ENCODE measurements at places on chromosomes 6 and 20. TPM values are rescaled to one million over a fixed set of nuclear protein-coding genes. Genes with fewer than 3 reads are reported as not detected.

MUC21 gene
- total RNA-seq = not detected

DNA sequence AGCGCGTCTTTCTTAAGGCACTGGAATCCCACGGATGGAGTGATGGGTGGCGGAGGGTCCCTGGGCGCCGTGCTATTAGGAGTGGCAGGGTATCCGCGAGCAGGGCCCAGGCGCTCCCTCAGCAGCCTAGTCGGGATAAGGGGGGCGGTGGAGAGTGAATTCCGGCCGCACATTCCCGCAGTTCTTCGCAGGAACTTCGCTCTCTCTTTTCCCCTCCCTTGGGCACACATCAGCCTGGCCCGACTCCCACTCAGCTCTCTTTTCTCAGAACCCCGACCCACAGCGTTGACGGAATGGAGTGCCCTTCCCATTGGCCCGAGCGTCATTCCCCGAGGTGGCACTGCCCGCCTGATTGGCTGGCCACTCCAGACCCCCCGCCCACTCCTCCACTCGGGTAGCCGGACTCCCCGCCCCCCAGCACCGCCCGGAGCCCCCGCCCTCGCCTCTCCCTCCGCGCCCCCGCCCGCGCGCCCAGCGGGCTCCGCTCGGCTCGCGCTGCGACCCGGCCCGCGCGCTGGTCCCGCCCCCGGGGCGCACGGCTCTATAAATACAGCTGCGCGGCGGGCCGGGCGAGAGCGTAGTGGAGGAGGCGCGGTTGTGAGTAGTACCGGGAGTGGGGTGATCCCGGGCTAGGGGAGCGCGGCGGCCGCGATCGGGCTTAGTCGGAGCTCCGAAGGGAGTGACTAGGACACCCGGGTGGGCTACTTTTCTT lies at the start of gene ID4:
TSS of gene ID4 (plus strand) at position 572 of the 712 bp plus-strand sequence. CDS start 385 bp downstream, outside the sequence.
- DNase-seq = peak; percentile 95

DNA sequence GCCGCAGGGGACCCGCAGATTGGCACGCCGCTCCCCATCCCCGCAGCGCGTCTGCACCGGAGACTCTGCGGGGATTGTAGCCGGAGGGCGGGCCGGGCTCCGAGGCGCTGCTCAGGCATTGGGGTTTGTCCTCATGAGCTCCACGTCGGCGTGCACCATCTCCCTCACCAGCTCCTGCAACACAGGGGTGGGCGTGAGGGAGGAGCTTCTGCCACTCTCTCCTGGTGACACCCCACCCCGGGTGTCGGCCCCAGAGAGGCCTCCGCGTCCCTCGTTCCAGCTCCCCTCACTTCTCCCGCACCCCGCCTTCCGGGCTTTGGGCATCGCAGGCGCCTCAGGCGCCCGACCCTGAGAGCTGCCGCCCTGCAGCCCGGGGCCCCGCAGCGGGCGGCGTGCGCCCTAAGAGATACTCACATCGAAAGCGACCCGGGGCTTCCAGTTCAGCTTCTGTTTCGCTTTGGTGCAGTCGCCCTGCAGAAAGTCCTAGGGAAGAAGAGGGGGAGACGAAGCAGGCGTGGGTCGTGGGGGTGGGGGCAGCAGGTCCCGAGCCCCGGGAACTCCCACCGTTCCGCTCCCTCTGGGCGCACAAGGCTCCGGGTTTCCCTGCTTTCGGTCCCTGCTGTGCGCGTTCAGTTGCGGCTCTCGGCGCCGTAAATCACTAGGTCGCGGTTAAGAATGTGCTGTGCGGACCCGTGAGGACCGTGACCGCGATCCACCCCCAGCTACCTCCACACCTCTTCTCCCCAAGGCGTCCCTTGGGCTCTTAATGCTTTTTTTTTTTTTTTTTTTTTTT lies 14.5 kb downstream of the FOXC1 start:
- DNase-seq = no peak

BPIFB3 gene
- total RNA-seq = not detected

PNLDC1 gene
- 0.49 TPM for total RNA-seq

DNA sequence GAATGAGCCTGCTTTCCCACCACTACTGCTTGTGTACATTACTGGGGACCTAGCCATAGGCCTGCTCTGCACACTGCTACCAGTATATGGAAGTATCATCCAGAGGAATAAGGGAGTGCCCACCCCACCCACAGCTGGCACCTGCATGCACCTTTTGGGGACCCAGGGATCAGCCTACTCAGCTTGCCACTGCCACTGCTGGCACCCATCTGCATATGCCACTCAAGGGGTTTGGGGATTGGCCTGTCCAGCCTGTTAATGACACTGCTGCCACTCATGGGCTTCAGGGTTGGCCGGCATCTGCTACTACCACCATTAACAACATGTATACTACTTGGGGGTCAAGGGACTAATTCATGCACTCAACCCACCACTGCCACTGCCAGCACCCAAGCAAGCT lies 832.1 kb downstream of the PHF3 start:
- DNase-seq = no peak

DNA sequence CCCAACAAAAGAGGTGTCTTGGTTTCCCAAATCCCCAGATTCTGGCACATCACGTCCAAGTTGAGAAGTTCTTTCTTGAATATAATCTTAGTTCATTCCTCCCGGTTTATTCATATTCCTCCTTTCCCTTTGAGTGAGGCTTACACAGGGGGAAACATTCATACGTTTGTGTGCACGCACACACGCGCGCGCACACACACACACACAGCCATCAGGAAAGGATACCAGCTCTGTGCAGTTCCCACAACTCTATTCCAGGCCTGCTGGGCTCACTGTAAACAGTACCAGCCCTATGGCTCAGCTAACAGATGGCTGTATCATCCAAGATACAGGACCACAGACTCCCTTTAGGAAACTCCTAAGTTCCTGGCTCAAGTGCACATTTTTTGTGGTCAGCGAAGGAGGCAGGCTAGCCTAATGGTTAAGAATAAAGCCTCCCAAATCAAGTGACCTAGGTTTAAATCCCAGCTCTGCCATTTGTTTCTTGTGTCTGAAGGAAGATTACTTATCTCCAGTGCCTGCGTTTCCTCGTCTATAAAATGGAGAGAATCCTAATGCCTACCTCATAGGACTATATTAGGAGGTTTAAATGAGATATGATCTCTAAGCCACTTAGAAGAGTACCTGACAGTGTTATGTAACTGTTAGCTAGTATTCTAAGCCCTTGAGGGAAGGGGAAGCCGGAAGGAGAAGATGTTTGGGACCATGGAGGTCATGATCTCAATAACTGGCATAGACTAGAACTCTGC lies 3.7 kb upstream of the TAF8 start:
- no peak for DNase-seq

All from neural crest cell (in vitro differentiated cells).